ENCODE measurements at places on chromosomes 4 and X. TPM values are rescaled to one million over a fixed set of nuclear protein-coding genes. Genes with fewer than 3 reads are reported as not detected.

DNA sequence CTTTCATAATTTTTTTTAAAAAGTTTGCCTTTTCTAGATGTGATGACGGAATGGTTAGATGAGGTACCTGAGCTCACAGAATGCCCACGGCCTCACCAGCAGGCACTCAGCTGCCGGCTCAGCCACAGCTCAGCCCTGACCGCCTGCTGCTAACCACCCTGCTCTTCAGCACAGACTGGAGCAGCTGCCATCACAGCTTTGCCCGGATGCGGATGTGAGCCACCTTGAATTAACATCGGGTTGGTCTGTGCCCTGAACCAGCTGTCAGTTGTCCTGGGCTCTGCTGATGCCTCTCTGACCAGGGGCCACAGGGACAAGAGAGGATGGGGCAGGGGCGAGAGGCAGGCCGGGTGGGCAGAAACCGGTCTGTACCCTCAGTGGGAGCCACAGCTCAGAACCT is 93.3 kb downstream of the HMX1 start:
- DNase-seq = no peak

DNA sequence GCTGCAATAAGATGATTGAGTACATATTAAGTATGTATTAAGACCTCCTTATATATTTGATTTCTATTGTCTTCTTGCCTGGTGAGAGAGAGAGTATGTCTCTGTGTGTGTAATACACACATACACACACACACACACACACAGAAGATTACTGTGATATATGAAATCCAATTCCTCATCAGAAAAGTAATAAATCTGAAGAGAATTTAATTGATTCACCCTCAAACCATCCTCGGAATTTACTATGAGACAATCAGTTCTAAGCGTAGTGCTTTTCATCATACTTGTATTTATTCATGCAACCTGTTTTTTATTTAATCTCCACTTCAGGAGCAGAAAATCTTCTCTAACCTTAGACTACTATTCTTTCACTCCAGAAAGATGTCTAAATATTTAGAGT is 62.3 kb upstream of the TLL1 start:
- no peak for DNase-seq

DNA sequence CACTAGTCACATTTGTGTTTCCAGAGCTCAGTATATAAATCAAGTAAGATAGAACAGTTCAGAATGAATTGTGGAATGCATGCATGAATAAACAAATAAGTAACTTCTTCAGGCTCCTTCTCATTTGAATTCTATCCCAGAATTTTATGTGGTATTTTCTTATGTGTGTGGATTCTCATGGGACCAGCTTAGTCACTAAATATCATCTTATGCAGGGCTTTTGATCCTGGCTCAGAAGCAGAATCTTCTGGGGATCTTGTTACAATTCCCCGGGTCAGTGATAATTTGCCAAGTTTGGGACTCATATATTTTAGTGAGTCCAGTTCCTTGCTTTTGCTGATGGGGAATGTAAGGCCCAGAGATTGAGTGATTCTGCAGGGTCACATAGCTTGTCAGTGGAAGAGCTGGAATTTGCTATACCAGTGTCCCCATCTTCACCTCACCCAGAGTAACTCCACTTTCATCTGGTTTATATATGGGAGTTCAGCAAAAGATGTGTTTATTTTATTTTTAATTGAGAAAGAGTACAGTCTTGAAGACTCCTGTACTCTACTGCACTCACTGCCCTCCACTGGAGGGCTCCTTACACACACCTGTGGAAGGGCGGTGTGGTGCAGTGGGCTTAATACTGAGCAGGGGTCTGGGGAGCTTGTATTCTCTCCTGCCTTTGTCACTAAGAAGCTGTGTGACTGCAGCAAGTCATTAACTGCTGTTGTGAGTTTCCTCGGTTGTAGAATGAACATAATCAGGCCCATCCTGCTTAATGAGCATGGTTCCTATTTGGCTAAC is 198.2 kb upstream of the CXorf66 start:
- DNase-seq = no peak

GRCh38 chr4:147782087-147782781 is 50.3 kb downstream of the ARHGAP10 start:
- DNase-seq = no peak

GRCh38 chrX:35439034-35439660 is 359.0 kb upstream of the MAGEB16 start:
- no peak for DNase-seq

DNA sequence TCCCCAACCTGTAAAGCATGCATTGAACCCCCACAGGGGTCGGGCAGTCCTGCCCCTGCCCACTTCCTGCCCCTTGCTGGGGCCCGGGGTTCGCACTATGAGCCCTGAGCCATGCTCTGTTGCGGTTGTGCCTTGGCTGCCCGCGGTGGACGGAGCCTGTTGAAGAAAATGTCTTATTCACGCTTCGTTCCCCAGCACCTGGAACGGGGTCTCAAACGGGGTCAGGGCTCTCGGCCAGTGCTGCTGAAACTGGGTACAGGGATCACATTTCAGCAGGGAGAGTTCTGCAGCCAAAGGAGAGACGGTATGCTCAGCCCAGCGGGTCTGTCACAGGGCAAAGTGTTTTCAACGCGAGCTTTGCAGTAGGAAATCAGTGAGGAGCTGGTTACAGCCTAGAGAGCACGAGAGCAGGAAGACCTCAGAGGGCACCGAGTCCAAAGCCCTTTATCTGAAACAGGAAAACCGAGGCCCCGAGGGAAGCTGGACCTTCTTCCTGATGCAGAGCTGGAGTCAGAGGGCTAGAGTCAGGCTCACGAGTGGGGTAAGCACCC is 46.3 kb upstream of the AFAP1 start:
- no peak for DNase-seq

GRCh38 chr4:128831531-128832242 is 22.2 kb downstream of the JADE1 start:
- DNase-seq = no peak

GRCh38 chr4:20984576-20984836 is 284.2 kb downstream of the PACRGL start:
- DNase-seq = no peak

GRCh38 chrX:115693476-115693875 is 132.5 kb downstream of the PLS3 start:
- no peak for DNase-seq

- DNase-seq = no peak
These were observed 95.0 kb downstream of the ZNF827 start for GRCh38 chr4:145843639-145844038.

SLC9B1 gene
- 1.3 TPM for total RNA-seq

SYNPO2 gene
- 2,783 TPM for total RNA-seq

STBD1 gene
- 19.2 TPM for total RNA-seq

MSX1 gene
- 3.2 TPM for total RNA-seq

TKTL2 gene
- not detected for total RNA-seq

LRCH2 gene
- 11.6 TPM for total RNA-seq

GPR50 gene
- total RNA-seq = not detected

TXK gene
- total RNA-seq = 1.0 TPM
